ENCODE measurements at places on chromosomes 12 and 14. TPM values are rescaled to one million over a fixed set of nuclear protein-coding genes. Genes with fewer than 3 reads are reported as not detected.

DNA sequence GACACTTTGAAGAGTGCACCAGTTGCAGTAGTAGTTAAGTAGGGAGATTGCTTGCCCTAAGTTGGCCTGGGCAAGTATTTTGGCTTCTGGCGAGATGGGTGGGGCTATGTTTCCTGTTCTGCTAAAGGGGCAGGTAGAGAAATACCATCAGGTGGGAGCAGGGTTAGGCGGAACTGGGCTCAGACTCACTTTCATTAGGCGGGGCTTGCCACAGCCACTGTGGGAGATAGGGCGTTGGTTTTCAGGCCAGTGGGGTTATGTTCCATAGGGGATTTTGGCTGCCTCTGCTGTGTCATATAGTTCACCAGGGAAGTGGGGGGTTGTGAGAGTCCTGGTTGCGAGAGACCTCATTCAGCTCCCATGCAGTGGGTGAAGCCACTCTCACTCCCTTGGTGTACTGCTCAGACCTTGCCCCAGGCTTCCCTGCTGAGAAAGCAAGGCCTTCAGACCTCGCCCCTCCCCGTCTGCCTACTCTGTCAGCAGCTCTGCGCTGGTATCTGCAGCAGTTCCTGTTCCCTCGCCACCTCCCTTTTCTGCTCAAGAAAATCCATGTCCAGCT lies 43.3 kb downstream of the AEBP2 start:
- DNase-seq, result peak; percentile 72

GRCh38 chr12:12032851-12033797 lies 37.6 kb upstream of the BCL2L14 start:
- peak; percentile 90 for DNase-seq

DNA sequence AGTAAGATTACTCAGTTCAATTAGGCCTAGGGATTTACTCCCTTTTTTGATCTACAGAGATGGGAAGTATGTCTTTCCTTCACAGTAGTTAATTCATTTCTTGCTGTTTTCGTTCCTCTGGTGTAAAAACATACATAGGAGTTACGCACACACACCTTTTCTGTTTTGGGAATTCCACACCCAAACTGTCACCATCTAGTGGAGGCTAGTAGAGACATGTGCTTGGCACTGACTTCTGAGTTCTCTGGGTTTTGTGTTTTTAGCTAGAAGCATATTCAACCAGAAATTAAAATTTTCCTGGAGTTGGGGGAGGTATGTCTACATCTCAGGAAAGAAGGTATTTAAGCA lies 1.4 kb downstream of the SUSD6 start:
- no peak for DNase-seq

DNA sequence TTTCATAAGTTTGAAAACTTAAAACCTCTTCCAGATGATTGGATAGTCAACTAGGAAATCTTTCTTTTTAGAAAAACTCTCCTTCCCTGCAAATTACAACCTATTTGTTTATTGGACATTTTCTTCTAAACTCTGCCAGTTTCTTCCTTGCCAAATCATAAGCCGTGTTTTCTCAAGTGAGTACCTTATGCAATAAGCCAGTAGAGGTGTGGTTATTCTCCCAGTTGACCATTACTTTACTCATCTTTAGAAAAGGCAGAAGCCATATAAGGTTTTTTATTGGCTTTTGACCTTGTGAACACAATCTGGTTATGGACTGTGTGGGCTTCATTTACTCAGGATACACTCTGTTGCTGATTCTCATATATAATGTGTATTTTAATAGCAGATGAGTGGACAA lies 14.6 kb downstream of the ACTR6 start:
- no peak for DNase-seq

DNA sequence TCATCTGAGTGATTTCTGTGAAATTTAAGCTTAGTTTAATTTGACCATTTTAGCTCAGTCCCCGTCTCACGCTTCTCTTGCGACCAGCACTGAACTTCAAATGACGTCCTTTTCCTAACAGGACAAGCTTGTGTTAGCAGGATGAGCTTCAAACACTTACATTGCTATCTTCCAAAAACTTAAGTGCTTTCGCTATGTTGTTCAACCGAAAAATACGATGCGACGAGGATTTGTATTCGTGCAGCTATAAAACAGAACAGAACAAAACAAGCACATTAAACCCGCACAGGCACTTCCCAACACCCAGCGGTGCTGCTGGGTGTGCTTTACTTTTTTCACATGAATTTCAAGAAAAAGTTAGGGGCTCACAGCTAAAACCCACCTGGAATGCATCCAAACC lies 64.2 kb upstream of the DICER1 start:
- DNase-seq, result no peak

DNA sequence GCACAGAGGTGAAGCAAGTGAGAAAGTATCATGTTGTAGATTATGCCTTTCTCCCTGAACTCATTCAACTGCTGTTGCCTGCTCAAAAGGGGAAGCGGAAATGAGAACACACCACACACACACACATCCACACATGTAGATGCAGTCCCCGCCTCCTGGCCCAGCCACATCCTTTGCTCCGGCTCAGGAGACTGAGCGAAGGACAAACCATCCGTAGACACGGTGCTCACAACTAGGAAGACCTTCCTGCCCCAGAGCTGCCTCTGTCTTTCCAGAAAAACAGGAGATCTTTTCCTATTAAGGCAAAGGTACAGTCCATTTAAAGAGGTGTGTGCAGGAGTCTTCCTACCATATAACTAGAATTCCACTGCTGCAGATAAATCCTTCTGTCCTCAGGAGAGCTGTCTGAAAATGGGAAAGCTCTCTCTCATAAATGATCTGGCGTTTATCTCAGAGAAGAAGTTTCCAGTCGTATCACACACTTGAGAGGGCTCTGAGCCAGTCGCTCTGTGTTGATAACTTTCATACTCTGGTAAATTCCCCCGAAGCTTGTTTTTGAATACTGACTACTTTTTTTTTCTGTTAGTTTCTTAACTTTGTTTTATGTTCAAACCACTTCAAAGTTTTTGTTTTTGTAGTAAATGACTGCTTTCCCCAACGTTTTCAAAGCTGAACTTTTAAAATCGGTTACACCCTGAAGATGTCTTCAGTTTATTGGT lies at the start of gene TESPA1:
Gene TESPA1 (minus strand): TSS at position 105 of the 719 bp plus-strand sequence. CDS start 10,200 bp downstream, outside the sequence.
- DNase-seq, result peak; percentile 95

DNA sequence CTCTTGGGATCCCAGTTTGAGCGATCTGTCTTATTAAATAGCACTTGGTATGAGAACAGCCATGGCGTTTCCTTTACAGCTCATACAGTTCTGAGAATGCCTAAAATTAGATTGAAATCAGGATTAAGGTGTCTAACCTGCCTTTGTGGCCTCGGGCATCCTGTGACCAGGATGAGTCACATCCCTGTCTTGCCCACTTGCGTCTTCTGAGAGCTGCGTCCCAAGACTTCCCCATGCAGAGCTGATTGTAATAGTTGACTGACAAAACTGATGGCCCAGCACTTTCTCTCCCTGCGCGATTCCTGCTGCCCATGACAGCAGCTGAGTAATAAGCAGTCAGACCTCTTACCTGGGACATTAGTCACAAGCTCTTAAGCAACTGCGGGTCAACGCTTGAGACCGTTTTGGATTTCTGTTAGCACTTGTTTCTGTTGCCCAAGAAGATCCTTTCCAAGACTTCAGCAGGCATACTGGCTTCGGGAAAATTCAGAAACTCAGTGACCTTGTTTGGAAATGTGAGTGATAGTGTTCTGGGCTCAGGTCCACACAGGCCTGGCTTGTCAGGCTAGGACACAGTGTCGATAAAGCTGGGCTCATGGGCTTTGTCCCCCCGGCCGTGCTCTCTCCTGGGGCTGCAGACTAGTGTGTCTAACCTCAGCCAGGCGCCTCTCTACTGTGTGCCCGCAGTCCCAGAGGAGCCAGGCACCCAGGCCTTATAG lies 169.9 kb upstream of the HIF1A start:
- peak; percentile 87 for DNase-seq

DNA sequence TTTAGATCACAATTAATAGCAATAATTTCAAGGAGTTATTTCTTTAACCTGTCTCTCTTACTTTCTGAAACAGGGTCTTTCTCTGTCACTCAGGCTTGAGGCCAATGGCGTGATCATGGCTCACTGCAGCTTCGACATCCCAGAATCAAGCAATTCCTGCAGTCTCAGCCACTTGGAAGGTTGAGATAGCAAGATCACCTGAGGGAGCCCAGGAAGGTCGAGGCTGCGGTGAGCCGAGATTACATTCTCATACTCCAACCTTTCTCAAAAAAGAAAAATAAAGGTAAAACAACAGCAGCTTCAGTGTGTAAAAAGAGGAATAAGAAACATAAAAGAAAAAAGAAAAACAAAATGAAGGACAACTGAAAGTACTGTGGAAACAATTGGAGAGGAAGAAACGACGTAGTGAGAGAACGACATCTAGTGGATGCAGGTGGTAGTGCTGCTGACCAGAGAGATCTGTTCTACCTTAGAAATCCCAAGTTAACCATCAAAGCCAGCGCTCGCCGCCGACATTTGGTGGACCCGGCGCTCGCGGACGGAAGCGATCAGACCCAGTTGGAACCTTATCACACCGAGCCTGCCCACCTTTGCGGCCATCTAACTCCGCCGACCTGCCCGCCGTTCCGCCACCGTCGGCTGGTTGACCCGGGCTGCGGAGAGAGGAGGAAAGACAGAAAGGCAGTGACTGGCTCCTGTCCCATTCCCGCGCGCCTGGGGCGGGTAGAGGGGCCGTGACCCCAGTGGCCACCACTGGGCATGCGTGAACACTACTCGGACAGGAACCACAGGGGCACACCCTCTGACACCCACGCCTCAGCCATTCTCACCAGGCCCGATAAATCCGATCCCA lies 196.1 kb downstream of the ALG10 start:
- peak; percentile 91 for DNase-seq

ZNF891 gene
- total RNA-seq, result 2.4 TPM

SMIM41 gene
- 0.19 TPM for total RNA-seq

ASIC1 gene
- total RNA-seq, result 19.7 TPM

LLPH gene
- 35.2 TPM for total RNA-seq
